ENCODE measurements at places on chromosomes 1 and 21. TPM values are rescaled to one million over a fixed set of nuclear protein-coding genes. Genes with fewer than 3 reads are reported as not detected.

DNA sequence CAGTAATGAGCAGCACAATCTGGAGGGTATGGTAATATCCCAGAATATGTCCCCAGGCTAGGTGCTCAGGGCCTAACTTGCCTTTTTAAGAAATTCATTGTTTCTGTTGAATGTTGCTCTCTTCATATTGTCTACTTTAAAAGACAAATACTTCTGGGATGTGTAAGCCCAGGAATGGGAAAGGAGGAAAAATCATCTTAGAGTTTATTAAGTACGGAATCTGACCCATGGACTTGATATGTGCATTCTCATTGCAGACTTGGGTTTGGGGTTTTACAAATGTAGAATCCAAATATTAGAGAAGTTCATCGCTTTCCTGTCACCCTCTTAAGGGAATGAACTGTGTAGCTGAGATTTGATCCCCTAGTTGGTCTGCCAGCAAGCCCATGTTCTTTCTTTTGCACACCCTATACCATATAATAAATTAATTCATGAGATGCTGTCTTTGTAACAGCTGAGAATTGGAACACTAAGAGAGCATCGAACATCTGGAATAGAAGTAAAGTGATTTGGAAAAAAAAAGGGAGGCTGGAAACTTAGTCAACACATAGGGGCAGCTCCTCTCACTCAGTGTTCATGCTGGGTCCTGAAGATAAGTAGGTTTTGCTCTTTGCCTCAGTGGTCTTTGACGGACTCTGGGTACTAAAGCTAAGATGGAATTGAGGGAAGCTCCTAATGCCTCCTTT is 235.8 kb upstream of the C1orf105 start:
- no peak overlapping the region for H3K27ac ChIP-seq
- H3K27me3 ChIP-seq: no peaks in the 10 kb centered on the region
- peaks cover 36% of the 10 kb centered on the region for H3K4me1 ChIP-seq
- H3K36me3 ChIP-seq: no peaks in the 10 kb centered on the region
- no peak for DNase-seq

The PDE4B gene
- 37.6 TPM for total RNA-seq

The GABRD gene
- not detected for total RNA-seq

The DMRTA2 gene
- total RNA-seq: 0.09 TPM

DNA sequence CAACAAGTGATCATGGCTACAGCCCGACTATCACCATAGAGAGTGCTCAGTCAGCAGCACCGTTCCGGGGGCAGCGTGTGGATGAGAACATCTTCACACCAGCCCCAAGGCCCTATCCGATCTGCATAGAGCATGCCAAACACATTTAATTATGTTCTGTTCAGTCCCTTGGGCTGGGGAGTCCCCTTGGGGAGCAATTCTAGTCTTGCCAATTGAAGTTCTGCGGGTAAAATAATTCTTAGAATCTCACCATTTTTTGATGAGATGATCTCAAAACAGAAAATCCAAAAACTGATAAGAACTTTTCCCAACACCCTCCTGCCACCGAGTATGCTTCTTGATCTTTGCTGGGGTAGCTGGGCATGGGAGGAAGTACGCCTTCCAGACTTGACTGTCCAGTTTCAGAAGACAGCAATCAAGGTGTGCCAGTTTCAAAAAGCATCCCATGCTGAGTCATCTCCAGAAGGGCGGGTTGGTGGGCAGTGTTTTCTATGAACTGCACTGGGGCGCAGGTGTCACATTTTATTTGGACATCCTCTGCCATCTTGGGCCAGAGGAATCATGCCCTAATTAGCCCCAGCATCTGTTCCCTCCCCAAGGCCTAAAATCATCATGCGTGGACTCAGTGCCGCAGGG is 20.8 kb upstream of the PTPRF start:
- H3K4me1 ChIP-seq: no peaks in the 10 kb centered on the region
- H3K27ac ChIP-seq: no peak overlapping the region
- peaks cover 5% of the 10 kb centered on the region for H3K27me3 ChIP-seq
- no peaks in the 10 kb centered on the region for H3K36me3 ChIP-seq

The MTARC2 gene
- total RNA-seq: 30.1 TPM

The CCDC185 gene
- total RNA-seq: not detected

GRCh38 chr21:35508139-35508888 is 459.2 kb upstream of the RUNX1 start:
- peak; percentile 54 for DNase-seq
- no peak overlapping the region for H3K4me3 ChIP-seq
- no peaks in the 10 kb centered on the region for H3K36me3 ChIP-seq
- no peaks in the 10 kb centered on the region for H3K4me1 ChIP-seq
- peaks cover 17% of the 10 kb centered on the region for H3K27me3 ChIP-seq
- peak overlapping the region; percentile 15 for H3K27ac ChIP-seq

Measured in heart right ventricle (tissue), 16 donors.